ENCODE measurements at places on chromosomes 13 and 19.

- no peaks in the 10 kb centered on the region for H3K36me3 ChIP-seq
- H3K27ac ChIP-seq, result no peak overlapping the region
Observed at GRCh38 chr19:35991731-35992450, 3.1 kb upstream of the SDHAF1 start.

- no peak for DNase-seq
- H3K27ac ChIP-seq, result no peak overlapping the region
- H3K27me3 ChIP-seq, result no peaks in the 10 kb centered on the region
- no peak overlapping the region for H3K4me3 ChIP-seq
- peaks cover 4% of the 10 kb centered on the region for H3K4me1 ChIP-seq
Observed at GRCh38 chr13:113647351-113648215, 10.4 kb downstream of the ATP4B start.

GRCh38 chr19:39183104-39183503 is 13.7 kb upstream of the NCCRP1 start:
- H3K4me3 ChIP-seq, result no peak overlapping the region
- no peaks in the 10 kb centered on the region for H3K36me3 ChIP-seq
- H3K4me1 ChIP-seq, result no peaks in the 10 kb centered on the region
- no peaks in the 10 kb centered on the region for H3K27me3 ChIP-seq
- no peak overlapping the region for H3K27ac ChIP-seq
- no peak for DNase-seq

- H3K4me3 ChIP-seq, result no peak overlapping the region
- no peak for DNase-seq
- H3K27me3 ChIP-seq, result no peaks in the 10 kb centered on the region
- no peaks in the 10 kb centered on the region for H3K36me3 ChIP-seq
Observed at GRCh38 chr13:56424246-56424645, 716.5 kb upstream of the PRR20A start.

GRCh38 chr13:110152351-110152750 is 154.6 kb downstream of the COL4A1 start:
- no peaks in the 10 kb centered on the region for H3K4me1 ChIP-seq
- H3K27ac ChIP-seq, result no peak overlapping the region
- no peaks in the 10 kb centered on the region for H3K27me3 ChIP-seq
- no peaks in the 10 kb centered on the region for H3K36me3 ChIP-seq

- no peaks in the 10 kb centered on the region for H3K27me3 ChIP-seq
- DNase-seq, result no peak
- H3K27ac ChIP-seq, result no peak overlapping the region
- no peak overlapping the region for H3K4me3 ChIP-seq
Observed at GRCh38 chr13:113537205-113537604, 46.7 kb upstream of the DCUN1D2 start.

GRCh38 chr19:14089412-14089661 is 1.2 kb downstream of the SAMD1 start:
- H3K4me3 ChIP-seq, result no peak overlapping the region
- H3K36me3 ChIP-seq, result no peaks in the 10 kb centered on the region
- no peak for DNase-seq
- peaks cover 14% of the 10 kb centered on the region for H3K4me1 ChIP-seq
